ENCODE measurements at places on chromosomes 5 and 9.

- no peak for DNase-seq
These were observed 84.2 kb downstream of the ZNF608 start for GRCh38 chr5:124662181-124662781.

DNA sequence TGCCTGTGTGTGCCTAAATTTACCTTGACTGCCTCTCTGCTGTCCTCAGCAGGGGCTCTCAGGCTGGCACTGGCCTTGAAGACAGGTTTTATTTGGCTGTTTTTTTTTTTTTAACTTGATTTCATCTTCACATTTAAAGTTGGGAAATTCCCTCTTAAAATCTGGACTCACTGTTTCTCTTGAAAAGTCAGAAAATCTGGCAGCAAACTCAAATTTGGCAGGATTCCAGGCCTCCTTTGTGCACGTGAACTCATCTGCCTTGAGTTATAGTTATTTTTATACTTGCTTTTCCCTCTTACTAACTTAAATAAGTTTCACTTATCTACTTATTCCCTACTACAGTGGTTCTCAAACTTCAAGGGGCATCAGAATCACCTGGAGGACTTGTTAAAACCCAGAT is 118.4 kb upstream of the MAP3K1 start:
- DNase-seq, result no peak

GRCh38 chr5:141330299-141331080 is at the start of gene PCDHGA1:
PCDHGA1 (plus strand) TSS chr5:141330514.
- no peak for DNase-seq

- no peak for DNase-seq
These were observed 271.0 kb upstream of the HAPLN1 start for GRCh38 chr5:83991566-83992224.

DNA sequence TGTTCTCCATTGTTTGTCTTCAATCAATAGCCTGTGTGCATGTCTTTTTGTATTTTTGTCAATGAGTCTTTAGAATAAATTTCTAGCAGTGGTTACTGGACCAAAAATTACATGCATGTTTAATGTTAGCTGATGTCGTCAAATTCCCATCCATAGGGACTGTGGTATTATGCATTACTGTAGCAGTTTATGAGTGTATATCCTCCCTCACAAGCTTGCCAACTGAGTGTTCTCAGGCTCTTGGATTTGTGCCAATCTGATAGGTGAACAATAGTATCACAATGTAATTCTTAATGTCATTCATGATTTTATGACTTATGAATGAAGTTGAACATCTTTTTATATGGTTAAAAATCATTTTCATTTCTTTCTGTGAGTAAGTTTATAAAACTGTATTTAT is 13.0 kb downstream of the SNX24 start:
- DNase-seq, result no peak

DNA sequence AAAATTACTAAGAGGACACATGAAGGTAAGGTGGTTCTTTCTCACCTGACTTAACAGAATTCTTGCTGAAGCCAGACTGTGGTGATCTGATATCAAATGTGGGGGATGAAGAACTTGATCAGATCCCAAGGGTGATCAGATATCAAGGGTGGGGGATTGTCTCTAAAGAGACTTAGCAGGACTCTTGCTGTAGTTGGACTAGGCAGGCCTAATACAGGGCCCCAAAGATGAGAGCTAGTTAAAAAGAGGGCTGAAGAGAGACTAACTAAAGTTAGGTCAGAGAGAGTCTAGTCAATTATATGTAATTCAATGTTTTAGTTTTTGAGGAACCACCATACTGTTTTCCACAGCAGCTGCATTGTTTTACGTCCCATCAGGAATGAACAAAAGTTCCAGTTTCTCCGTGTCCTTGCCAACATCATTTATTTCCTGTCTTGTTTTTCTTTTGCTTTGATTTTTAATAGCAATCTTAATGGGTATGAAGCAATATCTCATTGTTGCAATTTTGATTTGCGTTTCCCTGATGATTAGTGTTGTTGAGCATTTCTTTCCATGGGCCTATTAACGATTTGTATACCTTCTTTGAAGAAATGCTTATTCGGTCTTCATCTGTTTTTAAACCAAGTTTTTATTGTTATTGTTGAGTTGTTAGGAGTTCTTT is 77.6 kb upstream of the ALDH1A1 start:
- no peak for DNase-seq

DNA sequence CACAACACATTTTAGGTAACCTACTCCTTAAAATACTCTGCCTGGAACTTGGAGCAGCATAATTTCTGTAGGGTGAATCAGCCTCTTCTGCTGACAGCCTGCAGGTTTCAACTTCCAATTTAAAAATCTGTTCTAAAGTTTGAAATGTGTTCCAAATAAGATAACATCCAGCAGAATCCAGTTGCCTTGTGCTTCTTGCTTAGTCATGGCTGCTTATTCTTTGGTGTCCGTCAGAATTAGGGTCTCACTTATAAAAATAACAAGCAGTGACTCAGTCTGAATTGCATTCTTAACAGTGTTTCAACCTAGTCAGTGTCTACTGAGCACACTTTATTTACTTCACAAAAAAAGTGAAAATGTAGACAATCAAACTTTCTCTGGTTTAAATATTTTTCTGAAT is 3.7 kb downstream of the CDH6 start:
- no peak for DNase-seq

DNA sequence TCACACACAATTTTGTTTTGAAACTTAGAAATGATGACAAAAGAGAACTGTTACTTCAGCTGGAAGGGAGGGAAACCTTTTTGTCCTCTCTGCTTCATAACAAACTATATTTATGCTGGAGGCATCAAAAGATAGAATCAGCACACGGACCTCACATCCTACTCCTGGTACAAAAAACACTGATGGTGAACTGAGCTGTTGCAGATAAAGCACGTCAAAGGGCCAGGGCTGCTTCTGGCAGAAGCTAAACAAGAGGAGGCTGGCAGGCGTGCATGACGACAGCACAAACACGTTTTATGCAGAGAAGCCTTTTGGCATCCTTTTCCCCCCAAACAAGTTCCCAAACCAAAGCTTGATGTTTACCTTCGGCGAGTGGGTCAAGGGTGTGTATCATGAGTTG is 169.6 kb downstream of the SLC24A2 start:
- no peak for DNase-seq

GRCh38 chr9:69671879-69672595 is at the start of gene APBA1:
APBA1 (minus strand) TSS chr9:69672371.
- peak; percentile 76 for DNase-seq

- DNase-seq, result no peak
These were observed 402.9 kb downstream of the CYLC2 start for GRCh38 chr9:103397868-103398600.

DNA sequence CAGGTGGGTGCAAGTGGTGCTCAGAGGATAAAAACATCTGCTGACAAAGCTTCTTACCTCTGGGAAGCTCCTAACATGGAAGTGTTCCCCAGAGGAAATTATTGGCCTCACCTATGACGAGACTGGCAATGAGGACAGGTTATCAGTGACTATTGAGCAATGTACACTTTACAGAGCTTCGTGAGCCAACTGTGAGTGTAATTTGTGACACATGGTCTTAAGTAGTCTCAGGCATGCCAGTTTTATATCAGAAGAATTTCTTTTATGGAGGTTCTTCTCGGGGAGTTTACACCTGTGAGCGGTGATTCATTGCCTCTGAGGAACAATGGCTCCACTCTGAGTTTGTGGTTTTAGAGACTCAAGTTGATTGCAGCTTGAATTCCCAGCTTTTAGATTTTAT is 11.3 kb downstream of the ANKDD1B start:
- DNase-seq, result no peak

- DNase-seq, result no peak
These were observed 117.1 kb downstream of the DMXL1 start for GRCh38 chr5:119187776-119188529.

GRCh38 chr5:179763215-179763945 is 30.4 kb upstream of the LTC4S start:
- DNase-seq, result peak; percentile 38

DNA sequence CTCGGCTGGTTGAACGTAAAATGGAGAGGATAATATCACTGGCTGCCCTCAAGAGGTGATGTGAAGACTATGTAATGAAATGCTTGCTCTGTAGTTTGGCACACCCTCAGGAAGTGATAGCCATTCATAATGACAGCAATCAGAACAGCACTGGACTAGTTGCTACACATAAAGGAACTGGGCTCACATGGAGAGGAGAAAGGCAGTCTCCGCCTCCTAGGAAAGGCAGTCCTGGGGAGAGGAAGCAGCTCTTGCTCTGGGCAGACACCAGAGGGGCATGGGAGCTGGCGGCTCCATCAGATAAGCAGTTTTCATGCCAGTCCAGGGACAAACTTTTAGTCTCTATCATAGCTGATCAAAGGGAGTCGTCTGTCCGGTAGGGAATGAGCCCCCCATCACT is 46.9 kb downstream of the ARHGEF37 start:
- no peak for DNase-seq

DNA sequence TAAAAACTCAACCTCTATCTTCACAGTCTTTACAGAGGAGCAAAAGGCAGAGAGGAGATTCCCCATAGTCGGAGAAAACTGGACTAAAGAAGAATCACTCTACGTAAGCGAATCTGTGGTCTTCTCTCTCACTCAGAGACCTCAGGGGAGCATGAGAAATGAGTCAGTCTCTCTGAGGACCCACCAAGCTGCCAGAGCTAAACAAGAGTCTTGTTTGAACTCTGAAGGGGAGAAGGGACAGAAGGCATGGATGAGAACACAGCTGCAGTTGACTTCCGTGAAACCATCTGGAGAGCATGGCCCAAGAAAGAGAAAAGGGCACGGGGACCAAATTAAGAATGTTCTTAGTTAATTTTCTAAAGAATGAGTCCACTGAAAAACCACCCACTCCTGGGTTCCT is 12.8 kb upstream of the MAN2A1 start:
- no peak for DNase-seq

DNA sequence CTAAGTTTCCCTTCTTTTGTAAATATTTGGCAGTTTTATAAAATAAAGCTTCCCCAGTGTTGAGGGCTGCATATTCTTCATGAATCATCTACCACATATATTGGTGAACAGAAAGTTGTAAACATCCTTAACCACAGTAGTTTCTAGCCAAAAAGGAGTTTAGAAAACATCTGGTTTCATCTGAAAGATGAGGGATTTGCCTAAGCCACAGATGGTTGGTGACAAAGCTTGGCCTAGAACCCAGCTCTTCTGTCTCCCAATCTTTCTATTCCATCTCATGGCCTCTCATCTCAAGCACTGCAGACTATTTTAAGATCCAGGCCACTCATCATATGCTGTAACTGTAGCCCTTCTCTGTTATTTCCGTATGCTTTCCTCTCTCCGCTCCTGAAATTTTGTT is 232.3 kb upstream of the TRPM3 start:
- DNase-seq, result no peak

DNA sequence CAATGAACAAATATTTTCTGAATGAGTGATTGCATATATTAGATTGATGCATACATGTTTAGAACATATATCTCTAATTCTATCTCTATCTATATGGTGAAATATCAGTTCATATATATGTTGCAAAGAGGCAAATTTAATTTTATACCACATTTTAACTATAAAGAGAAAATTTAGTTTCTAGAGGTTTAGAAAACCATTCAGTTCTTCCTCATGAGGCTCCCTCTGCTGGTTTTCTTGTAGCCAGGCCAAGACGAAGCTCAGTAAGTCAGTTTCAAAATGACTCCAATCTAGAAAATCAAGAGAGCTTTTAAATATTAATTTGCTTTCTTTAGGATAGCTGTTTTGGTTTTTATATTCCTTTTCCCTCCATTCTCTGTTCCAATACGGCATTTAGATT is 312.1 kb downstream of the TMEM232 start:
- peak; percentile 13 for DNase-seq

DNA sequence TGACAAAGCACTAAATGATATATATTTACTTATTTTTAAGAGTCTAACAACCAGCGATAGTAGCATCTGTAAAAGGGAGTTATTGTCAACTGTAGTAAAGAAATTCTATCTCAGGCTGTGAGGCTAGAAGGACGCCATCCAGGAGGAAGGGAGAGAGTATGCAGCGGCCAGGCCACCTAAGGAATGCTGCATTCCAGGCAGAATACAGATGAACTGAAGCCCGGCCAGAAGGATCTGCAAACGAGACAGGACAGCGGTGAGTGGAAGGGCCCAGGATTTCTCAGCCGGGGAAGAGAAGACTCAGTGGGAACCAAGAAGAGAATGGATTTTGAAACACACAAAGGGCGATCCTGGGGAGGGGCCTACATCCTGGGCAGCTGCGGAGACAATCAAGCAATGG is 7.4 kb downstream of the RETREG1 start:
- DNase-seq, result no peak

DNA sequence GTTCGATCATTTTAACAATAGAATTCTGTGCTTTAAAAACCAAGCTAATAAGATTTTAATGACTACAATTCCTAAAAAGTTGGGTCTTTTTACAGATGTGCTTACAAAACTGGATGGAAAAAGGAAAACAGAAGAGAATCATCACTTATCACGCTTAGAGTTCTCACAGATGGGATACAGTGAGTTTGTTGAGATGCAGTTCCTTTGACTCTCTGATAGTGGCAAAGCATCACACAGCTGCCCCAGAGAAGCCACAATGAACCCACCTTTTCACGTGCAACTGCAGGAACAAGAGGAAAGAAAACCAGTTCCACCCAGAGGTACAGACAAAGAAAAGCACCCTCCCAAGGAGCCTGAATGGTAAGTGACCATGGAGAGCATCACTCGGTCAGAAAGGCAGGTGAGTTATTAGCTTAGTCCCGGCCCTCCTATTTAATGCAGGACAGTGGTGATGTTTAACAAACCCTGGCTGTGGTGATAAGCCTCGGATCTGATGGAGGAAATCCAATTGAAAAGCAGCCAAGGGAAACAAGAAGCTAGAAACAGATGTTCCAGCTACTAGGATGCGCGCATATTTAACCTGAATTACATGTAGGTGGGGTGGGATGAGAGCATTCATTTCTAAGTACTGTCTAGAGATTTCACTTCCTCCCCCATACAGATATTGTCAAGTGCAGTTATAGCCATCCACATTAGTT is 167.7 kb downstream of the TARS1 start:
- no peak for DNase-seq

DNA sequence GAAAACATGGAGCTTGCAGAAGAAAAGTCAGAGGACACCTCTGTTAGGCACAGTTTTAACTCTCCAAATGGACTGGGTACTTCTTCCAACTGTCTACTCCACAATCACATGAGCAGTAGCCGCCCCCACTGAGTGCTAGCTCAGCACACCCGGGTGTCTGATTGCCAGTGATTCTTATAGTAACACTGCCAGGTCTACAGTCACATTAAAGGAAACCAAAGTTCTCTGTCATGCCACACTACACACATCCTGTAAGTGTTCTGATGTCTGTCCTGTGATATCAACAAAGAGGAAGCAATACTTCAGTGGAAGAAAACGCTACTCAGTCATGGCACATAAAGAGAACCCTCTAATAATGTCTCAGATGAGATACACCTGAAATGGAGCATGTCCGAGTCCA is at the start of gene HAVCR2:
Gene HAVCR2 (minus strand): TSS at position 69 of the 400 bp plus-strand sequence. CDS start 61 bp downstream, at position 8.
- peak; percentile 40 for DNase-seq

GRCh38 chr5:171839112-171839511 is 53.5 kb downstream of the SMIM23 start:
- no peak for DNase-seq

- DNase-seq, result no peak
These were observed 13.2 kb downstream of the OR2K2 start for GRCh38 chr9:111316796-111317195.

- peak; percentile 5 for DNase-seq
These were observed 1.4 kb downstream of the CHSY3 start for GRCh38 chr5:129905473-129906176.

- no peak for DNase-seq
These were observed 134.8 kb upstream of the CD180 start for GRCh38 chr5:67331296-67331925.
